ENCODE measurements at places on chromosomes 1 and 21. TPM values are rescaled to one million over a fixed set of nuclear protein-coding genes. Genes with fewer than 3 reads are reported as not detected.

DNA sequence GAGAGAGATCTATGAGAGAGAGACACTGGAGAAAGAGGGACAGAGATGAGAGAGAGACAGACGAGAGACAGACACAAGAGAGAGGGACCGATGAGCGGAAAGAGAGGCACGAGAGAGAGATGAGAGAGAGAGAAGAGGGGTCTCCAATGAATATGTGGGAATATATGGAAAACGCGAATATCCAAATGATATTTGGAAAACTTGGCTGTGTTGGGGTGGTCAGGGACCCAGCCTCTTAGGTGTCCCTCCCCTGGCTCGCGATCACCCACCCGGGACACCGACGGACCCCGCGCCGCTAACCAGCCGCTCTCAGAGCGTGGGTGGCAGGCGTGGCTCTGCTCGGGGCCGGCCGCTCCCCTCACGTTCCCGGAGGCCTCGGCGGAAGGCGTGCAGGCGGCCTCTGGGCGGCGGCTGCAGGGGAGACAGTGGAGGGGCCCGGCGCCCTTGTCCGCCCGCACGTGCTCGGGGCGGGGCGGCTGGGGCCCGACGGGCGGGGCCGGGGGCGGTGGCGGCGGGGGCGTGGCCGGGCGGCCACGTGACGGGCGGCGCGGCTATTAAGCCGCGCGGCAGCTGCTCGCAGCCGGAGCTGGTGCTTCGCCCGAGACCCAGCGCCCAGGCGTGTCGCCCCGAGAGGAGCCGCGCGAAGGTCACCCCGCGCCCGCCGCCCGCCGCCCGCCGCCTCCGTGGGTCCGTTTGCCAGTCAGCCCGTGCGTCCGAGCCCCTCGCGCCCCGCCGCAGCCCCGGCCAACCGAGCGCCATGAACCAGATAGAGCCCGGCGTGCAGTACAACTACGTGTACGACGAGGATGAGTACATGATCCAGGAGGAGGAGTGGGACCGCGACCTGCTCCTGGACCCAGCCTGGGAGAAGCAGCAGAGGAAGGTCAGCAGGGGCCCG lies at the start of gene ACTN2:
TSS of gene ACTN2 (plus strand) at position 583 of the 898 bp plus-strand sequence. CDS start at position 758, 175 bp downstream.
- DNase-seq, result no peak

DNA sequence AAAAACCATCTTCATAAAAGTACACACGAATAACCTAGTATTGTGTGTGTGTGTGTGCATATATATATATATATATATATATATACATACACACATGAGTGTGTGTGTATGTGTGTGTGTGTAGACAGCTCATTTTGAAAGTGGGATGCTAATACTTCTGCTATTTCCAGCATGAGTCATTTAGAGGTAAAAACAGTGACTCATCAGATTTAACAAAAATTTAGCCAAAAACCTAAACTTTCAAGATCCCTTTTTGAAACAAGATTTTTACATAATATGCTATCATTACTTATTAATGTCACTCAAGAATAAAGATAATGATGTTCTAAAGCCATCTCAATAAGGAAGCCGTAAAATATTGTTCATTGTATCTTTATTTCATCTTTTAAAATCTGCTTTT lies 35.6 kb upstream of the ADGRL4 start:
- peak; percentile 47 for DNase-seq

CD48 gene
- not detected for total RNA-seq

MROH9 gene
- not detected for total RNA-seq

GRCh38 chr1:200921571-200922110 lies 26.9 kb downstream of the INAVA start:
- no peak for DNase-seq

DNA sequence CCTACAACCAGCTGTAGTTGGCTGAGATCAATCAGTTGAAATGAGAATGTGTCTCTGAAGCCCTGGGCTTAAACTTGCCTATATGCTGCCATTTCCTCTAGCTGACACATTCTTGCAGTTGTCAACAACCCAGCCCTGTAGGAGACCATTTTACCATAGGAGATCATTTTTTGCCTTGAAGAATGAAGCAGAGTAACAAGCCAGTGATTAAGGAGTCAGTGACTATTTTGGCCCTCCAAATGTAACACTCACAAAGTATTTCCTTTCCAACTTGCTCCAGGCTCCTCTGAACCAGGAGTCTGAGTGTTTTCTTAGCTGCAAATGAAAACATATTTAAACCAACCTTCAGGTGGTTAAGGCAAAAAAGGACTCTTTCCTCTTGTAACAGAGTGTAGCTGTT lies 183.5 kb downstream of the ZZZ3 start:
- no peak for DNase-seq
